Activated naive CD4-positive, alpha-beta T cell (primary cell): ENCODE measurements at places on chromosomes 3 and 15.

DNA sequence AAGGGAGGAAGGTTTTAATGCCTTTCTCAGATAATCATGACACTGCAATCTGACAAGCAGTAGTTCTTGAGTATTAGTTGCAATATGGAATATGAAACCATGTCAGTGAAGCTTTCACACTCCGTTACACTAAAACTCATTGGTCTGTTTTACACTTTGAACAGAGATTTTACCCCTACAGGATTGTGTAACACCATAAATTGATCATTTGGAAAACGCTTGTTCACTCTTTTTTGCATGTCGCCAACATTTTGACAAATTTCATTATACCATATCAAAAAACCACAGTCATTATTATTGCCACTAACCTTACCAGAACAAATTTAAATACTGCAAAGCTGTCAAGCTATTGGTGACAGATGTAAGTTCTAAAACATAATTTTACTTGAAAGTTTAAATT is 404.8 kb upstream of the THBS1 start:
- no peak for DNase-seq

DNA sequence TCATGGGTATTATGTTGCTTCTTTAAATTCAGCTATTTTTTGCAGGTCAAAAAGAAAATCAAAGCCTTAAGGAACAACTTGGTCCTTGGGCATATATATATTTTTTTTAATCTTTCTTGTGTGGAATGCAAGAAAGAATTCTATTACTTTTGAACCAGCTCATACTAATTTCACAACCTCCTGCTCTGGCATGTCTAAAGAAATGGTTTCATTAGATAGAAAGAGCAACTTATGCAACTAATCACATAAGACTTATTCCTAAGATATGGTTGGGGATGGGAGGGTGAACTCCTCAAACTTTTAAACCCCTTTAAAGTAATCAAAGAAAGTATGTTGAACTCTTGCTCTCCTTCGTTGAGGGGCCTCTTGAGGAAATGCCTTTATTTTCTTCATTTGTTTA is 114.9 kb downstream of the GMNC start:
- no peak for DNase-seq

DNA sequence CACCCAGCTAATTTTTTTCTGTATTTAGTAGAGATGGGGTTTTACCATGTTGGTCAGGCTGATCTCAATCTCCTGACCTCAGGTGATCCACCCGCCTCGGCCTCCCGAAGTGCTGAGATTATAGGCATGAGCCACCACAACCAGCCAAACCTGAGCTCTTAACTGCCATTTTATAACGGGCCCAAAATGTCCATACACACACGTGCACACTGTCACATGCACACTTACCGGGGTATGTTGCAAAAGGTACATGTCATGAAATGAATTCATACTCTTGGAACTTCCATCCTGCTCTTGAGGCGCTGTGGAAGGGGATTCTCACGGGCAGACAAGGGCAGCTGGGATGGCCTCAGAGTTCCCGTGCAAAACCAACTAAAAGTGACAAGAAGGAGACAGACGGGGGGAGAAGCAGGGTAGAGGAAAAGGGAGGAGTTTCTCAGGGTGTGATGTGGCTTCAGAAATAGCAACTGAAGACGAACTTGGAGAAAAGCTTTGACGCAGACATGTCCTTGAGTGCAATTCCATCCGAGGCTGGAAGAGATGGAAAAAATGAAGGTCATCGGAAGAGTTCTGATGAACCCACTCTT is 110.9 kb downstream of the BDH1 start:
- DNase-seq = no peak

DNA sequence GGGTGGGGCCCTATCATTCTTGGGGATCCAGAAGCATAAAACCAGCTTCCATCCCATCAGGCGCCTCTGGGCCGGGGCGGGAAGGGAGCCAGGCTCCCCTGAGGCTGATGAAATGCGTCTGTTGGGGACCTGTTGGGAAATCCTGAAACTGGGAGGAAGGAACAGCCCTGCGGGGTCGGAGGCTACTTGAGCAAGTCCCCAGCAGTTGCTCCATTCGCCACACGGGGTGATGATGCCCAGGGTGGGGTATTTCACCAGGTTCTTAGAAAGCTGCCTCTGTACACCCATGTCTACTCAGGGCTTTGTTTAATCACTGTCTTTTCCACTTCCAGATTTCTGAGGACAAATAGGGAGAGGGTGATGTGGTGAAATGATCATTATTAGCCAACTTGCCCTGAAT is 25.4 kb upstream of the TSEN2 start:
- DNase-seq = no peak

DNA sequence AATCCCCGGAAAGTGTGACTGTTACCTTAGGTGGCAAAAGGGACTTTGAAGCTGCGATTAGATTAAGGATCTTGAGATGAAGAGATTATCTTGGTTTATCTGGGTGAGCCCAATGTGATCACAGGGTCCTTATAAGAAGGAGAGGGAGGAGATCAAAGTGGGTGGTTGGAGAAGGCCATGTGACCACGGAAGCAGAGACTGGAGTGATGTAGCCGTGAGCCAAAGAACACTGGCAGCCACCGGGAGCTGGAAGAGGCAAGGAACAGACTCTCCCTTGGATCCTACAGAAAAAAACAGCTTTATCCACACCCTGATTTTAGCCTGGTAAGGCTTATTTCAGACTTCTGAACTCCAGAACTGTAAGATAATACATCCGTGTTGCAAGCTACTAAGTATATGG is 29.9 kb downstream of the CRABP1 start:
- no peak for DNase-seq

DNA sequence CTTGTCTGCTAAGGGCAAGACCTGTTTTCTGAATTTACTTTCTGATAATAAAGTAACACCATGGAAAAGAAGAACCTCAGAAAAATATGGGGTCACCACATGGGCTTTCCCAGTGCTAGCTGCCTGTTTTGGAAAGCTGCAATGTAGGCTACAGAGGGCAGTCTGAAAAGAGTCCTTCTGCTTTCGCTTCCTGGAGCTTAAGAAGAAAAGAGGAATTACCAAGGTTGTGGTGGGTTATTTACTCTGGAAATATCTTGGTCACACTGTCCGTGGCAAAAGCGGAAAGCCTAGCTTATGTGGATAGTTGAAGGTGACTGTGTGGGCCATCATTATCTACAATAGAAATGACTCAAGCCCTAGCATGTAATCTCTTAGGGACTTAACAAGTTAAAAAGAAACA is 31.7 kb upstream of the IP6K2 start:
- no peak for DNase-seq

DNA sequence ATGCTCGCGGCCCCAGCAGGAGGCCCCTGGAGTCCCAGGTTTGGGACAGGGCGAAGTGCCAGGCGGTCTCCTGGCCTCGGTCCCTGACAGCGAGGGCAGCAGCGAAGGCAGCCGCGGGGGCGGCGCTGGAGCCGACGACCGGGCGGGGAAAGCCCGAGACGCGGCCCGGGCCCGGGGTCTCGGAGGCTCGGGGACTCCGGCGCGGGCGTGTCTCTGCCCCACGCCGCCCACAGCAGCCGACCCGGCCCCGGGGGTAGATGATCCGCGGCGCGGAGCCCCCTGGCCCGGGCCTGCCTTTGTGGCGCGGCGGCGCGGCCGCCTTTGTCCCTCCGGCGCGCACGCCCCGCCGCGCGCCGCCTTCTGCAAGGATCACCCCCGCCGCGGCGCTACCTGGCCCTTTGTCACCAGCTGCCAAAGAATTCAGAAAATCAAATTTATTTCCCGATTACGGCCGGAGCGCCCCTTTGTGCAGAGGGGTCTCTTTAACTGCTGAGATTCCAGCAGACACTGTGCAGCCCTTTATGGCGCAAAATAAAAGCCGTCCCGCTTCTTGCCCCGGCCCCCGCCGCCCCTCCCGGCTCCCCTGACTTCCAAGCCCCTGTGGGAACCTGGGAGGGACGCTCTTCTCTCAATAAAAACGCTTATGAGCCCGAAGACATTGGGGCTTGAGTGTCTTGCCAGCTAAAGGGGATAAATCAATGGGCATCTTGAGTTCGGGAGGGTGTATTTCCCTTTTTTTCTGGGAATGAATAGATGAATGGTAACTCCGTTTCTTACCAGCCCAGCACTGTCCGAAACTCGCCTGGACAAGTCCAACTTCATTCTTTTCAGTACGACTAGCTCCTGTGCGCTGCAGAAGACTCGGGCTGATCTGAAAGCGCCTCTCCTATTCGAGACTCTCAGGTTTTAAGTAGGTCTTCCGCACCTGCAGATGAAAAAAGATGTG is 68.4 kb downstream of the HES1 start:
- DNase-seq = no peak

- no peak for DNase-seq
Observed at GRCh38 chr15:95432878-95433405, 897.6 kb upstream of the NR2F2 start.

- DNase-seq = no peak
Observed at GRCh38 chr3:57078344-57078634, 17.8 kb downstream of the SPATA12 start.

GRCh38 chr15:36970522-36970921 is 129.8 kb downstream of the MEIS2 start:
- no peak for DNase-seq

- DNase-seq = no peak
Observed at GRCh38 chr3:2525968-2526367, 427.3 kb downstream of the CNTN4 start.

DNA sequence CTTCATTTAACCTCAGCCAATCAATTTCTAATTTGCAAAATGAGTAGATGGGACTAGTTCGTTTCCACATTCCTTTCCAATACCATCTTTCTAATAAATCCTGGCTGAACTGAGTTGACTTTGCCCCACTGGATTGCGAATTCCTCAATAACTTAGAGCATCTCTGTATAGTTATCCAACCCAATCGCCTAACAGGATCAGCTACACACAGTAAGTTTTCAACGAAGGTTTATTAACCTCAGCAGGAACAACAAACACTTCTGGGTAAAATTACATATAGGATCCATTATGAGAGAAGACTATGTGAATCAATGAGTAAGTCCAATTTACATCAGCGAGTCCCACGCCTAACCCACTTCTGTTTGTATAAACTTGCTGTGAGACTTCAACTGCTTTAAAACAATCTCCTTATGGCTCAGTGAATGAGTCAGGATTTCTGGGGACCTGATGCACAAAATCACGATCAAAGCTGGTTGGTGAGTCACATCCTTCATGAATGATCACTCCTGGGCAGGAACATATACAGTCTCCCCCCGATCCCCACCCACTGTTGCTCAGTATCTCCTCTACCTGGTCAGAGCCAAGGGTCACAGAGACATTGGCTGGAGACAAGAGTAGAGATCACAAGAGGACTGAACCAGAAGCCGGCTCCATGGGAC is 142.8 kb downstream of the EDEM1 start:
- no peak for DNase-seq

DNA sequence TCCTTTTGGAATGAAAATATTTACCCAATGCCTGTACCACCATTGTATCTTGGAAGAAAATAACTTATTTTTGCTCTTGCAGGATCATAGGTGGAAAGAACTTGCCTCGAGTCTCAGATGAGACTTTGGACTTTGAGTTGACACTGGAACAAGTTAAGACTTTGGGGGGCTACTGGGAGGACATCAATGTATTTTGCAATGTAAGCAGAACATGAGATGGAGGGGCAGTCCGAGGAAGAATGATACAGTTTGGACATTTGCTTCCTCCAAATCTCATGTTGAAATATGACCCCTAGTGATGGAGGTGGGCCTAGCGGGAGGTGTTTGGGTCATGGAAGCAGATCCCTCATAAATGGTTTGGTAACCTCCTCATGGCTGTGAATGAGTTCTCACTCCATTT is 1428.6 kb downstream of the ZPLD1 start:
- DNase-seq = no peak

DNA sequence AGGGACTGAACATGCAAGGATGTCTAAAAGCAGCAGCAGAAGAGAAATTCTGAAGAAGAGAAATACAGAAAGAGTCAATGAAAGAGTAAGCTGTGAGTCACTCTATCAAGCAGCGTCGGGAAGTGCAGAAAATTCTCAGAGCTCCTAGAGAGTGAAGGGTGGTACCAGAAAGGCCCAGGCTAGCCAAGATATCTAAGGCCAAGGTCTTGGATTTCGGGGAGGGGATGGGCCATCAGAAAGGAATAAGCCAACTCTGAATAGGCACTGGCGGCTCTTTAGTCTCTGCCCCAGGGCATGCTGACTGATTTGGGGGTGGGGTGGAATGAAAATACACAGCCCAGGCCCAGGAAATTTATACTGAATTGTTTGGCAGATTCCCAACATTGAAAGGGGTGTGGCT is 70.8 kb downstream of the GPR156 start:
- DNase-seq = no peak

GRCh38 chr3:120503727-120504616 is 53.2 kb upstream of the FSTL1 start:
- no peak for DNase-seq

- DNase-seq = no peak
Observed at GRCh38 chr3:186849374-186849975, 7.0 kb downstream of the ADIPOQ start.

GRCh38 chr15:39692356-39693327 is 90.0 kb downstream of the FSIP1 start:
- no peak for DNase-seq

- DNase-seq = no peak
Observed at GRCh38 chr15:59701880-59702279, 12.8 kb upstream of the BNIP2 start.

GRCh38 chr3:27220166-27220565 is 149.0 kb downstream of the NEK10 start:
- no peak for DNase-seq

- DNase-seq = no peak
Observed at GRCh38 chr3:150158943-150159625, 188.4 kb upstream of the PFN2 start.

DNA sequence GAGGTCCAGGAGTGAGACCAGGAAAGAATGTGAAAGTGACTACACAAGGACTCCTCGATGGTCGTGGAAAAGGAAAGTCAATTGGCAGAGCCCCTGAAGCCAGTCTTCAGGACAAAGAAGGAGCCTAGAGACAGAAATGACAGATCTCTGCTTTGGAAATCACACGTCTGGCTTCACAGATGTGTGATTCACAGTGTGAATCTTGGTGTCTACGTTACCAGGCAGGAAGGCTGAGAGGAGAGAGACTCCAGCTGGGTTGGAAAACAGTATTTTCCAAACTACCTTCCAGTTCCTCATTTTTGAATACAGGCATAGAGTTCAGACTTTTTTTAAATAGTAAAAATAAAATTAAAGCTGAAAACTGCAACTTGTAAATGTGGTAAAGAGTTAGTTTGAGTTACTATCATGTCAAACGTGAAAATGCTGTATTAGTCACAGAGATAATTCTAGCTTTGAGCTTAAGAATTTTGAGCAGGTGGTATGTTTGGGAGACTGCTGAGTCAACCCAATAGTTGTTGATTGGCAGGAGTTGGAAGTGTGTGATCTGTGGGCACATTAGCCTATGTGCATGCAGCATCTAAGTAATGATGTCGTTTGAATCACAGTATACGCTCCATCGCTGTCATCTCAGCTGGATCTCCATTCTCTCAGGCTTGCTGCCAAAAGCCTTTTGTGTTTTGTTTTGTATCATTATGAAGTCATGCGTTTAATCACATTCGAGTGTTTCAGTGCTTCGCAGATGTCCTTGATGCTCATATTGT is 6.0 kb downstream of the CCR2 start:
- no peak for DNase-seq

- DNase-seq = no peak
Observed at GRCh38 chr3:20403986-20404740, 218.2 kb upstream of the SGO1 start.

GRCh38 chr3:161083131-161083530 is 22.0 kb downstream of the B3GALNT1 start:
- no peak for DNase-seq

GRCh38 chr15:42499858-42500609 is 4.6 kb downstream of the SNAP23 start:
- no peak for DNase-seq
